ENCODE measurements at places on chromosomes 7 and 10. TPM values are rescaled to one million over a fixed set of nuclear protein-coding genes. Genes with fewer than 3 reads are reported as not detected.

- DNase-seq = no peak
Measured at GRCh38 chr10:124374535-124375352, 44.0 kb downstream of the OAT start.

DNA sequence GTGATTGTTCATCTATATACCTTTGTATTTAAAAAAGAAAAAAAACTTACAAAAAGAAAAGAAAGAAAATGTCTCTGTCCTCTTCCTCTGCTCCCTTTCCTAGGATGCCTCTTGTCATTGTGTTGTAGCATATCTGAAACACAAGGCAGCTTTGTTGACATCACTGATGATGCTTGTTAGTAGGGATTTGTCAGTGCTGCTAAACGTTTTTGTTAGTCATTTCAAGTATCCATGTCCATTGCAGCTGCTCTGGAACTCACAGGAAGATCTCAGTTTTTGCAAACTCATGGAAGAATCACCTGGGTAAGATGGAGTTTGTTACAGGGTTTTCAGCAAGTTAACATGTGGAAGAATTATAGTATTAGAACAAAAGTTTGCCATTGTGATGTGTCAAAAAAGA lies 123.6 kb downstream of the CCSER2 start:
- no peak for DNase-seq

DNA sequence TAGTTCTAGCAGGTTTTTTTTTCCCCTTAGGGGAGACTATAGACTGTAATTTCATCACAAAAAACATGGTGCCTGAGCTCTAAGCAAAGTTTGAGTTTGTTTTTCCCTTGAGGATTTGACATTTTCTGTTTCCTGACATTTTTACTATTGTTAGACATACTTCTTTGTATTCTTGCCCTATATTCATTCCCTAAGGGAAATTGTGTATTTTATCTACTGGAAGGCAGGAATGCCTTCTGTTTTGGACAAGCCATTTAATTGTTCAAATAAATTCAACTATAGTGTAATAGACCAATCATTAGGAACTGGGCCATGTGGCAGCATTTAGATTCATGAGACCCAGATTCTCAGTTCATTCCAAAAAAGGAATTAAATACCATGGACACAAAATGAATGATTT lies 335.0 kb downstream of the EXOC4 start:
- no peak for DNase-seq

- DNase-seq = no peak
Measured at GRCh38 chr10:78224602-78225001, 190.9 kb downstream of the RPS24 start.

The PRKCQ gene
- total RNA-seq = 0.30 TPM

The FEZF1 gene
- total RNA-seq = not detected

Data from Right ventricle myocardium superior (tissue), 1 donor.